A549 treated with DMSO at 1 μM for 4 hours (cell line): ENCODE measurements at places on chromosomes 5 and 9. TPM values are rescaled to one million over a fixed set of nuclear protein-coding genes. Genes with fewer than 3 reads are reported as not detected.

The TLN1 gene
- total RNA-seq, result 104 to 127 TPM (median 121 TPM) in 5 replicates

The HTR4 gene
- not detected in 5 replicates for total RNA-seq

The RFESD gene
- total RNA-seq, result 2.6 to 3.5 TPM (median 3.2 TPM) in 5 replicates

The SLC34A3 gene
- total RNA-seq, result 0.07 to 0.14 TPM (median 0.11 TPM) in 4 of 5 replicates, not detected in the other

The DDX4 gene
- not detected in 5 replicates for total RNA-seq

The PCDHGC3 gene
- 5.7 to 7.4 TPM (median 6.8 TPM) in 5 replicates for total RNA-seq

The KIF4B gene
- total RNA-seq, result 0.03 to 0.05 TPM (median 0.04 TPM) in 3 of 5 replicates, not detected in the others

The FAM221B gene
- not detected in 5 replicates for total RNA-seq

The NUTM2G gene
- 0.03 TPM in 1 of 5 replicates, not detected in the others for total RNA-seq

The LYRM7 gene
- 2.8 to 6.5 TPM (median 3.0 TPM) in 5 replicates for total RNA-seq

The ZNF367 gene
- total RNA-seq, result 5.9 to 8.0 TPM (median 7.1 TPM) in 5 replicates

The NTNG2 gene
- 1.6 to 2.5 TPM (median 2.1 TPM) in 5 replicates for total RNA-seq

The LCN15 gene
- total RNA-seq, result not detected in 5 replicates

The BRINP1 gene
- 0.15 to 0.26 TPM (median 0.17 TPM) in 5 replicates for total RNA-seq

The CCNJL gene
- 11.2 to 14.0 TPM (median 12.4 TPM) in 5 replicates for total RNA-seq

The NR6A1 gene
- 1.7 to 2.0 TPM (median 1.9 TPM) in 5 replicates for total RNA-seq

The KIAA1958 gene
- 1.9 to 3.3 TPM (median 3.2 TPM) in 5 replicates for total RNA-seq

The PCDHGA1 gene
- 0.37 to 0.48 TPM (median 0.40 TPM) in 5 replicates for total RNA-seq

The SPINK13 gene
- total RNA-seq, result not detected in 5 replicates

The MAMDC2 gene
- 0.20 to 0.46 TPM (median 0.28 TPM) in 5 replicates for total RNA-seq

The ZNF366 gene
- not detected in 5 replicates for total RNA-seq

The TAF1L gene
- 0.02 TPM in 1 of 5 replicates, not detected in the others for total RNA-seq

The PCDHB12 gene
- total RNA-seq, result 0.02 TPM in 1 of 5 replicates, not detected in the others

The PCA3 gene
- not detected in 5 replicates for total RNA-seq

The NRG2 gene
- total RNA-seq, result 2.0 to 2.3 TPM (median 2.2 TPM) in 5 replicates

The SLC36A2 gene
- total RNA-seq, result not detected in 5 replicates

The SLC12A7 gene
- 22.9 to 29.7 TPM (median 29.1 TPM) in 5 replicates for total RNA-seq

The IRX2 gene
- total RNA-seq, result 1.1 to 1.7 TPM (median 1.4 TPM) in 5 replicates

The KIF20A gene
- 43.0 to 53.6 TPM (median 47.9 TPM) in 5 replicates for total RNA-seq

The FAM53C gene
- total RNA-seq, result 22.4 to 24.1 TPM (median 23.7 TPM) in 5 replicates

The HRH2 gene
- total RNA-seq, result 0.49 to 0.89 TPM (median 0.79 TPM) in 5 replicates

The TEX10 gene
- 28.1 to 34.1 TPM (median 32.5 TPM) in 5 replicates for total RNA-seq

The STKLD1 gene
- 0.55 to 1.5 TPM (median 1.1 TPM) in 5 replicates for total RNA-seq

The PWWP2A gene
- 9.3 to 11.9 TPM (median 11.1 TPM) in 5 replicates for total RNA-seq

The BNC2 gene
- total RNA-seq, result 4.7 to 7.2 TPM (median 6.0 TPM) in 5 replicates

The ORM1 gene
- not detected in 5 replicates for total RNA-seq

The NUDT12 gene
- 1.7 to 2.5 TPM (median 2.0 TPM) in 5 replicates for total RNA-seq
